ENCODE measurements at places on chromosomes 1 and 21.

- DNase-seq: no peak
Observed at GRCh38 chr1:40766560-40766959, 17.0 kb upstream of the KCNQ4 start.

- no peak for DNase-seq
Observed at GRCh38 chr1:203184467-203184866, 2.0 kb downstream of the CHI3L1 start.

DNA sequence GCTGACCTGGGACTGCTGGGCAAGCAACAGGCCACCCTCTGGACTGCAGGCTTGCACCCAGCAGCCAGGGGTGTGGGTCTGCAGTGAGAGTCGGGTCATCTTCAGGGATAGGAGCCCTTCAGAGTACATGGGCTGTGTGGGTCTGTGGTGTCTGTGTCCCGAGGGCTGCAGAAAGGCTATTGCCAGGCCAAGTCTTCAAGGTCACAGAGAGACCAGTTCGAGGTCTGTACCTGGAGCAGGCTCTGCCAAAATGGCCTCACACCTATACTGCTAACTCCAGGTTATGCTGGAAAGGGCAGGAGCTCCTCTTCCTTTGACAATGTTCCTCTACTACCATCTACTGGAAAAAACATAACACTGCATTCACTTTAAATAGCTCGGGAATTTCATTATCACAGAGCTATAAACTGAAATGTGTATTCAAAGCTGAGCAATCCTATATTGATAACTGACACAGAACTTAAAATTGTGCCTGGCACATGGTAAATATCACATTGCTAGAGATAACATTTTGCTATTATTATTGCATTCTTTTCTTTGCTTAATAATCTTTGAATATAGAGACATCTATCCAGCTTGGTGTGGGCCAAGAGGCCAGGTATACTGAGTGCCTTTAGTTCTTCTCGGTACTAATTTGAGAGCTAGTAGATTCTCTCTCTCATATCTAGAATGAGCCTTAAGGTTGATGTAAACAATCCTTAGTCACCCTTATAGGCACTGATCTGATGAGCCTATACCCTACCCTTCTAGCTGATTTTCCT lies 6.9 kb upstream of the DNAH14 start:
- DNase-seq: peak; percentile 71

- DNase-seq: no peak
Observed at GRCh38 chr21:28804089-28804670, 188.5 kb downstream of the LTN1 start.

DNA sequence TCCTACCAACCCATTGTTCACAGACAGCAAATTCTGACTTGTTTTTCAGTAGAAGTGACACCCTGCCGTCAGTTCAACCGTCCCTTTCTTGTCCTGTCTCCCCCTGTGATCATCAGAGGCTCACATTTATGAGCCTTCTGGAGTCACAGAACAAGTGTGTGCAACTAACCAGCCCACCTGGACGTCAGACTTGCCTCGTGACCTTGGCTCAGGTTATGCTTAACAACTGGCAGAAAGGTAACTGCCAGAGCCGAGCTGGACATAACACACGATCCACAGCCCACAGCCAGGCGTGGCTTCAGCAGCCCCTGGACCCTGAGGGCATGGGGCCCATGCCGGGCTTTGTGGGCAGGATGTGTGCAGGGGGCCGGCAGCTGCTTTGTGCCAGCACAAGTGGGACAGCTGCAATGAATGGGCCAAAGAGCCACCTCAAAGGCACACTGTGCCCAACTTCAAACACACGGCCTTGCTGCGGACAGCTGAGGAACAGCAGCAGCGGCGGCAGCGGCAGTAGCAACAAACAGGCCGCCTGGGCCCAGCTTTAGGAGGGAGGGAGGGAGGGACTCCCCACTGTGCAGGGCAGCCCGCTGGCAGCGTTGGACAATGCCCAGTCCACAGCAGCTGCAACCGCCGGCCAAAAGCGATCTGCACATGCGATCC lies 103.9 kb downstream of the ZBTB18 start:
- no peak for DNase-seq

DNA sequence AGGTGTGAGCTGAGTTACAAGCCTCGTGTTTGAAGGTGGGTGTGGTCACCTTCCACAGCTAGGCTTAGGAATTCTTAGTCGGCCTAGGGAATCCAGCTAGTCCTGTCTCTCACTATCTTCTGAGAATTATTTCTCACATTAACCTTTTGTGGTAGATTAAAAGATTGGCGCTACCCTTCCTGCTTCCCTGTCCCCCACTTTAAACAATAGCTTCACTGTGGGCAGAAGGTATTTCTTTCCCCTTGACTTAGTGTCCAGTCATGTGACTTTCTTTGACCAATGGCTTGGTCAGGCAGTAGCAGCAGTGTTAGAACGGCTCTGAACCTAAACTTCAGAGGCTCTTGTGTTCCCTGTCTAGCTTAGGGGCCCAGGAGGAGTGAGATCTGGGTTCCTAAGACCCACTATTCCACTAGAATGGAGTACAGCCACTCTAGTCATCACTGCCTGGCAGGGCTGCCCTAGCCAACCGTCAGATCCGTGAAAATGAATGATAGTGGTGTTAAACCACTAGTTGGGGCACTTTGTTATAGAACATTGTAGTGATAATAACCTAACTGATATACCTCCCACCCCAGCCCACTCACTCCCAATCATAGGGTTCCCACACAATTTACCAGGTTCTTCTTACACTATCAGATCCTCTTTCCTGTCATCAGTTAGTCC lies 13.9 kb upstream of the C1orf141 start:
- peak; percentile 79 for DNase-seq

GRCh38 chr1:93083979-93084378 lies 4.9 kb downstream of the MTF2 start:
- no peak for DNase-seq

DNA sequence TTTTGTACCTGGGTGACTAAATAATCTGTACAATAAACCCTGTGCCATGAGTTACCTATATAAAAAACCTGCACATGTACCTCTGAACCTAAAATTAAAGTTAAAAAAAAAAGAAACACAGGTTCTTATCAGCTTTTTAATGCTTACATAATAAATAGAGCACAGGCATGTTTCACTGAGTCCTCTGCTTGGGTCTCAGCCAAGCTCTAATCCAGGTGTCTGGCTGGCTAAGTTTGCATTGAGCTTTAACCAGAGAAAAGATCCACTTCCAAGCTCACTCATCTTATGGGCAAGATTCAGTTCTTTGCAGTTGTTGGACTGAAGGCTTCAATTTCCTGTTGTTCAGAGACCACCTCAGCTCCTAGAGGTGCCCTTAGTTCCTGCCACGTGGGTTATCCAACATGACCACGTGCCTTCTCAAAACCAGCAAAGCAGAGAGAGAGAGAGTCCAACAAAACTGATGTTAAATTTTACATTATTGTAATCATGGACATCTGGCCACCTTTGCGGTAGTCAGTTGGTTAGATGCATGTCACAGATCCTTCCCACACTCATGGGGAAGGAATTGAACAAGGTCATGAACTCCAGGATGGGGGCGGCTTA lies 68.2 kb upstream of the TMPRSS2 start:
- no peak for DNase-seq

GRCh38 chr1:32759997-32760623 lies 57.0 kb downstream of the YARS1 start:
- DNase-seq: no peak

GRCh38 chr1:153560771-153561465 lies 4.7 kb downstream of the S100A2 start:
- no peak for DNase-seq

DNA sequence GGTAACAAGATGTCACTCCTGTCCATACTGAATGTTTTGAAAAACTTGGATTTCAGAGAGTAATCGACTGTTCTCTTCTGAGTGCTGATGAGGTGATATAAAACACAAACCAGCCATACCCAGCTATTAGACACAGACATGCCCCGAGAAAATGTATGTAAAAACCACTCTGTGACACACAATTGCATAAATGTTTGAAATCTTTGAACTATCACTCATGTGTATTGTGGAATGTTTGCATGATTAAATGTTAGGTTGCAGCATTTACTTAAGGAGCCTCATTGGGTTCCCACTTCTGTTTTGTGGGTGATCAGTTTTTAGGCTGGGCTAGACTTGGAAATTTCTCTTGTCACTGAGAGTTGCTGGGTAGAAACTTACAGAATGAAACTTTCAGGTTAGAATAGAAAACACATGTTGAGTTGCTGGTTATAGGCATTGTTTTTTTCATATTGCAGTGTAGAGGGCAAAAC lies 270.4 kb upstream of the B3GALT2 start:
- DNase-seq: no peak

DNA sequence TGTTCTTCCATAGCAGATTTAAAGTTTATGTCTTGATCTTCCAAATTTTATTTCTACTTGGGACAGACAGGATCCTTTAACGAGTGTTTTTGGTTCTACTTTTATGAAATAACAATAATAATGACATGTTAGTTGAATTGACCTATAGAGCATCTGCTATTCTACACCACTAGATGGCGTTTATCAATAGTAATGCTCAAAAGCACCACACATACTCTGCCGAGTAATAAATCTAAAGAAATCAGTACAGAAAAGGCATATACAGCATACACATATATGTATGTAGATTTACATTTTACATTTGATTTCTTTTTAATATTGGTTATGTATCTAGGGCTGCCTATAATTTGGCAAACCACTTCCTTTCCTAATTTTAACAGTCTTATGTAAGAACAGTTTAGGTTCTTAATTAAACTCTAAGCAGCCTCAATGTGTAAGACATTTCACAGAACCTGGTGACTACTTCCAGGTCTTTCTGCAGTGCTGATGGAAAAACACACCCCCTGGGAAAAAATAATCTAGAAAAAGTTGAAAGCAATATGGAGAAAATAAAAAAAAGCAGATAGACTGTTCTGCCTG lies 5.9 kb upstream of the SIPA1L2 start:
- DNase-seq: peak; percentile 76

All from OCI-M1 (cell line).